Activated CD4-positive, CD25-positive, alpha-beta regulatory T cell treated with anti-CD3 and anti-CD28 coated beads, Interleukin-2, amount 50 U/mL, for 24 hours (primary cell): ENCODE measurements at places on chromosomes 12 and 14.

DNA sequence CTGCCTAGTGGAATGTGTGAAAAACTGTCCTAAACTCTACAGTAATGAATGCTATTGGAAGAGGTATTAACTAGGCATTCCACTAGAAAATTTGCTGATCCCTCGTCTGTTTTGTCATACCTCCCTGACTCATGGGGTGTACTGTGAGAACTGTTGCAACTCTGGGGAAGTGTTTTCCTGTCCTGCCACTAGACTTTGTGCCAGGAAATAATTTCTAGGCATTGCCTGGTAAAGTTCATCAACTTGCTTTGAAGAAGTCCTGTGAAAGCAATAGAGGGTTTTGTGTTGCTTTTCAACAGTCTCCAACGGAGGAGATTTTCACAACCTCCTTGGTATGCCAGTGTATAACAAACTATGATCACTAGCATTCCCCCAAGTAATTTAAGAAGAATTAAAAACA, 139.9 kb downstream of the AKAP6 start:
- ATAC-seq = no peak

DNA sequence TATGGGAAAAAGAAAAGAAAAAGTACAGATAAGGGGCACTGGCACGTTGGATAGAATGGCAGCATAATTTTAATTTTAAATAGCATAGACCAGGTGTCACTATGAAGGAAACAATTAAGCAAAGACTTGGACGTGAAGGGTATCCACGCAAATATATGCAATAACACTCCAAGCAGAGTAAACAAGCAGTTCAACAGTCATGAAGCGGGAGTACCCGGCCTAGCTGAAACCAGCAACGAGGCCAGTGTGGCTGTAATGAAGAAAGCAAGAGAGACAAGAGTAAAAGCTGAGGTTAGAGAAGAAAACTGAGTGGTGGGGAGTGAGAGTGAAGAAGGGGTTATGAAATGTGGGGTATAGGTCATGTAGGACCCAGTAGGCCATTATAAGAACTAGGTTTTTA, 85.4 kb downstream of the BCL2L14 start:
- no peak for ATAC-seq

GRCh38 chr14:50813544-50813863, 17.5 kb downstream of the NIN start:
- peak; percentile 51 for ATAC-seq

DNA sequence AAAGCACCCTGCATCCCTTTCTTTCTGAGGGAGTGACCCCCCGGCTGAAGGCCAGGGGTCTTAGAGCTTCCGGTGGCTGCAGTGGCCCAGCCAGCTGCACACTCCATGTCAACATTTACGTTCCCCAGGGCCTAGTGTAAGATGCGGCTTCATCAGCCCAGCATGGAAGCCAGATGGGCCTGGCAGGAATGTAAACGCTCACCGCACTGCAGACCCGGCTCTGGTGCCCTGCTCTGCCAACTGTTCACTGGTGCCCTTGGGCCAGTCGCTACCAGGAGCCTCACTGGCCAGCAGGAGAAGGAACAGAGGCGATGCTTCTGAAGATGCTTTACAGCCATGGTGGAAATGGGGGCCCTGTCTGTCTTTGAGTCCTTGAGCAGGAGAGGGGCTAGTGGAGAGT, 8.6 kb upstream of the TMEM119 start:
- no peak for ATAC-seq

DNA sequence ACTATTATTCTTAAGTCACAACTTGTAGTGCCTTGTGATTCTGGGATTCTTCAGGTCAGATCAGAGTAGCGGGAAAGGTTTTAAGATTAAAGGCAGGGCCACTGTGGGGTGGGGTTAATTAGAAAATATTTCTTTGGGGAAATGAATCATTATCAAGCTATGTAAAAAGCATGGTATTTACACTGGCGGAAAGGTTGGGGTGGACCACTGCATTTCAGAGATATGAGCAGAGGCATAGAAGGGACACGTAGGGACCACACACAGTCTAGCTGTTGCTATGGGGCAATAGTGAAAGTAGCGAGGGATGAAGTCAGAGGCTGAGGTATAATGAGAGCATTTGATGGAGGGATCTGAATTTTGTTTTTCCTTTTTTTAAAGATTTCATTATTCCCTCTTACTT, 31.7 kb upstream of the KCNH3 start:
- no peak for ATAC-seq

- ATAC-seq = no peak
These were observed 65.3 kb downstream of the MSRB3 start for GRCh38 chr12:65343801-65344200.

DNA sequence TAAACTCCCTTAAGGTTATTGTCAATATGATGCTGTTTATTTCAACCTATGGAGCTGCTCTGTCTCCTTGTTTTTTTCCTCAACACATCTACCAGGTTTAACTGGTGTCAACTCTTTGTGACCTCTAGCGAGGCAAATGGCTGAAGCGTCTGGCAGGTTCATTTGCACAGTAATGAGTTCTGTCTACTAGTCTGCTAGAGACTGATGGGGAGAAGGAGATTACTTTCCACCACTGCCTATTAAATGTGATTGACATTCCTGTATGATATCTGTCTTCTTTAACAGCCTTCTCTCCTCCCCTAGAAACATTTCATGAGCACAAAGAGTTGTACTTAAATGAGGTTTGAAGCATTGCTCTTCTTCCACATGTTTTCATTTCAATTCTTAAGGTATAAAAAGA, 253.7 kb downstream of the SLC6A15 start:
- no peak for ATAC-seq

DNA sequence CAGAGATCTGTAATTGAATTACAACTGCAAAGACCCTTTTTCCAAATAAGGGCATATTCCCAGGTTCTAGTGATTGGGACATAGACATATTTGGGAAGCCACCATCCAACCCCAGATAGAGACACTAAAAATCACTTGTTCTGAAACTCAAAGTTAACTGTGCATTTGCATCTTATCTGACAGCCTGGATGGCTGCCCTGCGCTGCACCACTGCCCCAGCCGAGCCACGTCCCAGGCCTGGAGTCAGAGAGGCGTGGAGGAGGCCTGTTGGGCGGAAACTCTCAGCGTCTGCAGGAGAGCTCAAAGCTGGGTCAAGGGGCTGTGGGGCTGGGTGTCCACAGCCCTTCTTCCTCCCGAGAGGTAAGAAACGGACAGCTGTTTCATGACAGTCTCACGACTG, 124.4 kb downstream of the RIMBP2 start:
- no peak for ATAC-seq

GRCh38 chr14:70702161-70702560, 60.4 kb downstream of the TTC9 start:
- no peak for ATAC-seq

DNA sequence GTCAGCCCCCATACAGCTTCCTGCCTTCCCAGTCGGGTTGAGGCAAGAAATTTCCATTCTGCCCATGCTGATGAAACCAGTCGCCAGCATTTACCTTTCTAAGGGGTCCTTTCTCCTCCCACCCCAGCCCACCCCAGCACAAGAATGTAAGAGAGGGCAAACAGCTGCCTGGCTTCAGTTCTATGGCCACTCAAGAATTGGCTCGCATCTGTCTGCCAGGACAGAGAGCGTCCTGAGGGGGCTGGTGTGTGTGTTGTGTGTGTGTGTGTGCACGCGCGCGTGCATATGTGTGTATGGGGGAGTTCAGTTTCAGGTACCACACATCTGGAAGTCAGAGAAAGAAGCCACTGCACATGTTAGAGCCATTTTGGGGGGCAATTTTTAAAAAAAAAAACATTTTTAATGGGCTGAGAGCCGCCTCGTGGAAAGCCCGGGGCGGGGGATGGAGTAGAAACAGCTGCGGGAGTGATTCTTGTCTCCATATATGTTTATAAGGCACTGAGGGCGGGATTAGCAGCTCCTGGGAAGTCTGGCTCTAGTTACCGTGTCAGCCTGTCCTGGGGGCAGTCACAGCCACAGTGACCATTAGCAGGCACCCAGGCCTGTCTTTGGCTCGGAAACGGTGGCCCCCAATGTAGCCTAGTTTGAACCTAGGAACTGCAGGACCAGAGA, at the start of gene WNT5B:
TSS of gene WNT5B (plus strand) at position 566 of the 672 bp plus-strand sequence. CDS start 2,124 bp downstream, outside the sequence.
- no peak for ATAC-seq

- no peak for ATAC-seq
These were observed at the start of gene FAM181A for GRCh38 chr14:93926873-93927799. FAM181A (plus strand) TSS chr14:93927344; CDS start chr14:93928286, 942 bp downstream.
